ENCODE measurements at places on chromosomes 2 and 18.

- no peak for DNase-seq
Observed at GRCh38 chr2:10039658-10040410, 3.5 kb upstream of the KLF11 start.

DNA sequence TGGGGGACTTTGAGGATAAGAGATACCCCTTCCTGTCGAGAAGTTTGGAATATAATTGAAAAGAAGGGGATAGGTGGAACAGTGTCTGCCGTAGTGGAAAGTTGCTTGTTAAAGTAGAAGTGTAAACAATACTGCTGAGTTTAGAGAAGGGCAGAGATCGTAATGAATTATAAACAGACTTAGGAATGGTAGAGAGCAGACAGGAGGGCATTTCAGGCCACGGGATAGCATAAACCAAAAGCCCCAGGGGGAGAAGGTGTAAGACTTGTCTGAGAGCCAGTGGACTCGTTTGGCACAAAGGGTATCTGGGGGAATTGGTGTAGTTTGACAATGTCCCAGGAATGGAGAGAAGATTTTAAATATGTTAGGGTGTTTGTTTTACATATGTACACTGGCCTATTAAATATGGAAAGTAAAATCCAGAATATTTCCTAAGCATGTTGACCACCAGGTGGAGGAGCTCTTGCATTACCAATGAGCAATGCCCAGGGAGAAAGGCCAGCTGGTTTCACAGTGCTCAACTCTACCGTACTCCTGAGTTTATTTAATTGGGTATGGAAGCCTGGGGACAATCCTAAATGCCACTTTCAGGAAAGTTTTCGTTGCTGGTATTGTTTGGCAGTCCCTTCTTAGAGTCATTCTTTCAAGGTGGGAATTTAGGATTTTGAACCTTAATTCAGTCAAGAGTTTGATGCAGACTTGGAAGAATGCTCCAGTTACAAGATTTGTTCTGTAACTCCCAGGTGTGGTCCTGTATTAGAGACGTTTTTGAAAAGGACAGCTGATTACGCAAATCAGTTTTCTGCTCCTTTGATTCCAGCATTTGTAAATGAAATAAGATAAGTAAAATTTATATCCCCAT is 7.5 kb downstream of the COPS8 start:
- no peak for DNase-seq

GRCh38 chr2:154681741-154682140 is 16.8 kb upstream of the KCNJ3 start:
- no peak for DNase-seq

- no peak for DNase-seq
Observed at GRCh38 chr2:16386031-16386430, 279.6 kb downstream of the CYRIA start.

DNA sequence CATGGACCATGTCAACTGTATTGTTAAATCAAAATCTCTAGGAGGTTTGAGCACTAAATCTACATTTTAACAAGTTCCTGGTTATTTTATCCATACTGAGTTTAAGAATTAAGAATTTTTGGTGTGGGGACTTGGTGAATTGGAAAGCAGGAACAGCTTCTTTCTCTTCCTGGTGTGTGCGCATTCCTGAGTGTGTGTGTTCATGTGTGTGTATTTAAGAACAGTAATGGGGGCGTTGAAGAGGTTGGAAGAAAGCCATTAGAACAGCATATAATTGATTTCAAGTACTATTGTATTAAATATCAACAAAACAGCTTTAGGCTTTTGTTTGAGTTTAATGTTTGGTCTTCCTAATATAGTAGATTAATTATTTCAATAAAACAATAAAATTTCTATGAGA is 801.3 kb upstream of the ID2 start:
- no peak for DNase-seq

DNA sequence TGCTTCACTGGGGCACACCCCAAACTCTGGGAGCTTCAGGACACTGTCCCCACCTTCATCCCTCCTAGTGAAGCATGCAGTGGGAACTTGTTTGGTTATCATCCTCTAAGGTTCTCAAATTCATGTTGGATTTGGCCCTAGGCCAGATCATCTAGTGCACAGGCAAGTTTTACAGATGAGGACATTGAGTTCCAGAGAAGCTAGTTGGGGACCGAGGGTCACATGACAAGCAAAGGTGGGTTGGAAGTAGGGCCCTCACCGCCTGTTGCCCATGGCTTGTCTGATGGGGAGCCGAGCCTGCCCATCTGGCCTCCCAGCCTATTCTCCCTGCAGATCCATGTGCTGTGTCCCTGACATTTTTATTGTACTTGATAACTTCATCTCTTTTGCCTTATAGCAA is 2.8 kb downstream of the PRKCE start:
- no peak for DNase-seq

DNA sequence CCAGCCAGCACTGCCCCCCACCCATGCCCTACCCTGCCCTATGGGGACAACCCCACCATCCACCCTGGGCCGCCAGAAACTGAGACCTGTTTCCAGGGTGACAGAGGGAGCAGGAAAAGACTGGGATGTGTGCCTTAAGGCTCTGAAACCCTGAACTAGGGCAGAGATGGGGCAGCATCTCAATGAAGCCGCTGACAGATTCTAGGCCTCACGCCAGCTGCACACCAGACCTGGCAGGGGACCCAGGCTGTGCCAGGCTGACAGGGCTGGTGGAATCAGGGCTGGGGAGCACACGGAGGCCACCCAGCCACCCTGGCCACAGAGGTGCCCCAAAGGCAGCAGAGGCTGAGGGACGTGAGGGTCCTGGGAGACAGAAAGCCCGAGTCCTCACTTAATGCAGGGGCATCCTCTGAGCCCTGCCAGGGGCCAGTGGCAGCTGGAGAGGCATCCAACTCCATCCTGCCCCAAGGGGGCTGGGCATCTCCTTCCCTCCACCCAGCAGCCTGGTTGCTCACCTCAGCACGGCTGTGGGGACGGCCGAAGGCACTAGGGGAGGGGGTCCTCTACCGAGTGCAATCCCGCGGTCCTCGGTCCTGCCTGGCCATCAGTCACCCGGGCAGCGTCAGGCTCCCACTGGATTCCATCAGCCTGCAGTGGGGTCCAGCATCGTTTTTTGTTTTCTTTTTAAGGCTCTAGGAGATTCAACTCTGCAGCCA is 169.2 kb downstream of the ZFP36L2 start:
- no peak for DNase-seq

DNA sequence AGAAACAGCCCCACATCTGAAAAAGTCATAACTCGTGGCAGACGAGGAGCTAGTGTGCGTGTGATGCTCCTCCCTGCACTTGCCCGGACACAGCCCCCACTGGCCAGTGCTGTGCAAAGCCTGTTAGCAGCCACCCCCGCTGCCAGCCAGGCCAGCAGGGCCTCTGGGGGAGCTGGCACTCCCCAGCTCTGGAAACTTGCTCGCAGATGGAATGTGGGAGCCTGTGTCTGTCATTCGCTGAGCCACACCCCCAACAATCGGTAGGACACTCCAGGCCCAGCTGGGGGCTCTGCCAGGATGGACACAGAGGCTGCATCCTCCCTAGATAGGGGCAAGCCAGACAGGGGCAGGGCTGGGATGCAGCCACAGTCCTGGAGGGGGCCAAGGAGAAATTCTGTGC is 62.4 kb upstream of the ATG16L1 start:
- no peak for DNase-seq

- DNase-seq, result no peak
Observed at GRCh38 chr18:39105104-39105503, 1539.5 kb upstream of the CELF4 start.

DNA sequence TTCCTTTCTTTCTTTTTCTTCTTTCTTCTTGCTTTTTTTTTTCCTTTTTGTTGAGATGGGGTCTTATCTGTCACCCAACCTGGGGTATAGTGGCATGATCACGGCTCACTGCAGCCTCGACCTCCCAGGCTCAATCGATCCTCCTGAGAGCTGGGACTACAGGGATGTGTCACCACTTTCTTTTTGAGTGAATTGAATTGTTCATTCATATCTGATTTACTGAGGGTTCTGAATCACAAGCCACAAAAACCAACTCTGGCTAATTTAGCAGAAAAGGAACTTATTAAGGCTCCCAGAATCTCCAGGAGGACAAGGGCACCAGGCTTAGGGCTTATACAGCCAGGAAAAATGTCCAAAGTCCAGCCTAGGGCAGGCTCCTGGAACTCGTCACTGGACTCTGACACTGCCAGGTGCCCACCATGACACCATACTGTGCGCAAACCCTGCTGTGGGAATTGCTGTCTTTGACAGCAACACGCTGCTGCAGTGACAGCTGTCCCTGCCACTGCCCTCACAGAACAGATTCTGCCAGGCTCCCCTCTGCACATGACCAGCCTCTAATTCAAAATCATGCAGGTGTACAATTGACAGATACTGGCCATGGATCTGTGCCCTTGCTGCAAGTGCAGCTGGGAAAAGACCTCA is 42.9 kb upstream of the EML6 start:
- no peak for DNase-seq

- no peak for DNase-seq
Observed at GRCh38 chr2:218168016-218168415, 1.3 kb upstream of the CXCR1 start.

DNA sequence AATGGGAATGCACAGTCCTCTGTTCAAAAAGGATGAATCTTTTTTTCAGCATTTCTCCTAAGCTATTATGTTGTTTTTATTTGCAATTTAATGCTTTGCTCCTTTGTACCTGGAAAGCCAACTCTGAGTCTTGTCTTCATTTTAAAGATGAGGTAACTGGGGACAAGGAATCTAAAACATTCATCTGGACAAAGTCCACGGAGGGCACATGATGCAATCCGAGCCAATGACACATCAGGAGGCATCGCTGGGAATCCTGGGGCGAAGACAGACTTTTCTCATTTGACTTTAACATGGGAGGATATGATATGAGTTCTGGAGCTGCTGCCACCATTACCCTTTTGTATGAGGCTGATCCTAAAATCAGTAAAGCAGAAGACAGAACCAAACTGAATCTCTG is 116.5 kb upstream of the REG3G start:
- no peak for DNase-seq

GRCh38 chr2:120859814-120860578 is 124.3 kb downstream of the GLI2 start:
- DNase-seq, result no peak

All from endothelial cell (in vitro differentiated cells).